ENCODE measurements at places on chromosomes 6 and 20.

- DNase-seq = no peak
Measured at GRCh38 chr20:5024103-5024502, 22.8 kb upstream of the SLC23A2 start.

GRCh38 chr6:56445818-56446217, 196.9 kb downstream of the DST start:
- no peak for DNase-seq

GRCh38 chr6:13377054-13377758, 48.9 kb upstream of the TBC1D7 start:
- no peak for DNase-seq

DNA sequence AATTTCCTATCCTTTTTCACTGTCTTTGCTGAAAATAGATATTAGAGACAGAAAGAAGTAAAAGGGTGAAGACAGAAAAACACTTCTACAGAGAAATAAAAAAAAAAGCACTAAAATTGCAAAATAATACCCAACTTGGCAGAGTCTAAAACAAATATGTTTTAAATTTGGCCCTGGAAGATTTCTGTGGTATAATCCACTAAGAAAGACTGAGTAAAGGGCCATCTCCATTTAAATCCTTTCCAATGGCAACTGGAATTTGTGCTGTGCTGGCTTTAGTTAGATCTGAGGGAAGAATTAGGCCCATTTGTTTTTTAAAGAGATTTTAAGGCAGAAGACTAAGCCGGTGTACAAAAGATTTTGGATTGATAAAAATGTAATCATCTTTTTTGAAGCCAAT, 321.2 kb downstream of the GJA1 start:
- no peak for DNase-seq

DNA sequence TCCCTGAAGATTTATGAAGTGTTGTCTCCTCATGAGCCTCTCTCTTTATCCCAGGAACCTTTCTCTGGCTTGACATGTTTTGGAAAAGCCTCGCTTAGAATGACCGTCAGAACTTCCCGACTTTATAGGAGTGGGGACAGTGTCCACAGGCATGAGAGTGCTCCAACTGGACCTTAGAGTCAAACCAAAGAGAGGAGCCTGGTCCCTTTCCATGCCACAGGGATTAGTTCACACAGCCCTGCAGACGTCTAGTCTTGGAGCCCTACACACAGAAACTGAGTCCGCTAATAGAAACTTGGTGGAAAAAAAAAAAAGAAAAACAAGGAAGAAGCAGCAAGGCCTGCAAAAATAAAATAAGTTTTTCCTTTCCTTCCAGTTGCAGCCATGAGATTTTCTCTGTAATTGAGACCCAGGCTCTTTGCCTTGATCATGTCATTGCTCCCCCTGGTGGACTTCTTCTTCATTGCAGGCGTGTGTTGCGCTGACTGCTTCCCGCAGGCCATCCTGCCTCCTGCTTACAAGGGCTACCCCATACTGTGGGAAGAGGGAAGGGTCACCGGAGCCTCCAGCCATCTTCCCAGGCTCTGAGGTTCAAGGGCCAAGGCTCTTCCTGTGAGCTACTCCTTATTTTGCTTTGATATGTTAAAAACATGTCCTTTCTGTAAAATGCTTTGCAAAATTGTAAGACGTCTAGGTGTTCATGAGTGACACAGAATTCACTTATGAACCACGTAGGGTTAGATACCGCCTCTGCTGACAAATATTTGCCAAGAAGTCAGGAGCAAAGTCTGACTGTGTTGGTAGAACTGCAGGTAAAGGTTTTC, 201.0 kb downstream of the UST start:
- DNase-seq = peak; percentile 62

- DNase-seq = no peak
Measured at GRCh38 chr20:50403565-50404418, 106.4 kb upstream of the PTPN1 start.

GRCh38 chr6:11198663-11199603, 33.5 kb downstream of the NEDD9 start:
- no peak for DNase-seq

DNA sequence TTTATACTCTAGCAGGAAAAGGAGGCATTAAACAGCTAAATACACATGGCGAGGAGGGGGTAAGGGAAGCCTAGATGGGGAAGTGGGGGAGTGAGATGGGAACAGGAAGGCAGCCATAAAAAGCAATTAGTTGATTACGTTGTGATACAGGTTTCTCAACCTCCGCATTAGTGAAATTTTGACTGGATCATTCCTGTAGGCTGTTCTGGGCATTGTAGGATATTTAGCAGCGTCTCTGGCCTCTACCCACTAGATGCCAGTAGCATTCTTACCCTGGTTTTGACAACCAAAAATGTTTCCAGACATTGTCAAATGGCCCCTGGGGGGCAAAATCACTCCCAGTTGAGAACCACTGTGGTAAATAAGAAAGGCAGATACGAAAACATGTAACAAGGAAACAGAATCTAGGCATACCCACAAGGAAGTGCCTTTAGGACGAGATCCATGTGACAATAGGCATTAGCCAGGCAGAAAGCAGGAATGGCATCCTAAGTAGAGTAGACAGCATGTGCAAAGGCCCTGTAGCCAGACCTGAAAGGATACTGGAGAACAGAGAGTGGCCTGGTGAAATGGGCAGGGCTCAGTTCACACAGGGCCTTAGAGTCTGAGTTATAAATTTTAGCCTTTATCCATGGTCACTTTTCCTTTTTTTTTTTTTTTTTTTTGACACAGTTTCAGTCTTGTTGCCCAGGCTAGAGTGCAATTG, 25.8 kb upstream of the PTPN1 start:
- no peak for DNase-seq

- DNase-seq = no peak
Measured at GRCh38 chr20:20548527-20549266, 163.7 kb downstream of the RALGAPA2 start.

DNA sequence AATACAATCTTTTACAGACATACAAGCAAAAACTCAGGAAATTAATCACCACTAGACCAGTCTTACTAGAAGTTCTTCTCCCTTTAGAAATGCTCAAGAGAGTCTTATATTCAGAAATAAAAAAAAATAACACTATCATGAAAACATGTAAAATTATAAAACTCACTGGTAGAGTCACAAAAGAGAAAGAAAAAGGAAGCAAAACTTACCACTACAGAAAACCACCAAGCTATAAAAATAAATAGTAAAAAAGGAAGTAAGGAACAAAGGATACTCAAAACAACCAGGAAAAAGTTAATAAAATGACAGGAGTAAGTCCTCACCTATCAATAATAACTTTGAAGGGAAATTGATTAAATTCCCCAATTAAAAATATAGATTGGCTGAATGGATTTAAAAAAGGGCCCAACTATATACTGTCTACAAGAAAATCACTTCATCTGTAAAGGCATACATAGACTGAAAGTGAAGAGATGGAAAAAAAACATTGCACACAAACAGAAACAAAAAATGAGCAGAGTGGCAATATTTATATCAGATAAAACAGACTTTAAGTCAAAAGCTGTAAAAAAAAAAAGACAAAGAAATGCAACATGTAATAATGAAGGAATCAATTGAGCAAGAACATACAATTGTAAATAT, 489.5 kb downstream of the KIF16B start:
- no peak for DNase-seq

- DNase-seq = no peak
Measured at GRCh38 chr6:28315628-28316027, 20.3 kb downstream of the ZSCAN31 start.

DNA sequence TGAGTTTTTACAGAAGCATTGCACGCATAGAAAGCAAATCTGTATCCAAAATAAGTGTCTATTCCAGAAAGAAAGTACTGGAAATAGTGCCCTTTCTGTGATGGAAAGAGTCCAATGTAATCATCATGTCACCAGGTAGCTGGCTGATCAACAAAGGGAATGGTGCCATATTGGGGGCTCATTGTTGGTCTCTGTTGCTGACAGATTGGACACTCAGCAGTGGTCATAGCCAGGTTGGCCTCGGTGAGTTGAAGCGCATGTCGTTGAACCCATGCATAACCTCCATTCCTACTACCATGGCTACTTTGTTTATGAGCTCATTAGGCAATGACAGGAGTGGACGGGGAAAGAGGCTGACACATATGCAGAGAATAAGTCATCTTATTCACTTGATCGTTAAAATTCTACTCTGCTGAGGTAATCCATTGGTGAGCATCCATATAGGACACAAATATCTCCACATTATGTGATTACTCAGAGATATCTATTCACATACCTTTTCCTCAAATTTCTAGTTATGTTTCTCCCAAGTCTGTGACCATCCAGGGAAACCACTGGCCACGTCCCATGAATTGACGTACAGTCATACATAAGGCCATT, 560.5 kb downstream of the HAO1 start:
- DNase-seq = no peak

DNA sequence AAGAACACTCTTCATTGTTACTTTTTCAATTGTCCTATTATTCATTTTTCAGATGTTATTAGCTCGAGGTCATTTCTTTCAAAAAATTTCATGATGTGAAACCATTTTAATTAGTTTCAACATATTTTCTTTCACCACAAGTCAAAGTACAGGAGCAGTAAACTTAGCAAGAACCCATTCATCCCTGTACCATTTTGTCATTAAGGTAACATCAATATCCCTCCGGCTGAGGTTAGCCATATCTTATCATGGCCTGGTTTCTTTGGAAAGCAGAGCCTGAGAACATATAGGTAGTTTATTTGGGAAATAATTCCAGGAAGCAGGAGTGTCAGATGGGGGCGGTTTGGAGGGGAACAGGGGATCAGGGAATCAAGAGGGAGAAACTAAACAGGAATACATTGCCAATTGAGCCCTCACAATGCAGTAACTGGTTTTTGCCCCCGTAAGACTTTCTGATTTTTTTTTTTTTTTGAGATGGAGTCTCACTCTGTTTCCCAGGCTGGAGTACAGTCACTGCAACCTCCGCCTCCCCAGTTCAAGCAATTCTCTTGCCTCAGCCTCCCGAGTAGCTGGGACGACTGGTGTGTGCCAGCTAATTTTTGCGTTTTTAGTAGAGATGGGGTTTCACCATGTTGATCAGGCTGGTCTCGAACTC, 83.7 kb downstream of the MKKS start:
- no peak for DNase-seq

GRCh38 chr20:51446230-51446629, 96.3 kb downstream of the NFATC2 start:
- DNase-seq = no peak

DNA sequence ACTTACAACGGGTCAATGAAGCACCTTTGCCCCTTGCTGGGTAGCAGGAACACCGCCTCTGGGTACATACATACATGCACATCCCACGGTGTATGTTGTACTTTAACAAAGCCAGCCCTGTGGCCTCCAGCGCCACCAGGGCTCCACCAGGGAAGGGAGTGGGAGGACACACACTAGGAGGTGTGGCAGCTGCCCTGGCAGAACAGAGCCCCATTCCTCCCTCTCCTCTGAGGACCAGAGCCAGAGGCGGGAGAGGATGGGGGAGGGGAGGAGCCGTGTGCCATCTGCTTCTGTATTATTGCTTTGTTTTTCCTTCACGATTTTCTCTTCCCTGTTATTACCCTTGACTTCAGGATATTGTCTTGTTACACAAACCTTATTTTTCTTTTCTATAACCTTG, 105.8 kb upstream of the TRAF3IP2 start:
- DNase-seq = no peak

GRCh38 chr6:99613705-99614429, 7.2 kb downstream of the PRDM13 start:
- DNase-seq = no peak

DNA sequence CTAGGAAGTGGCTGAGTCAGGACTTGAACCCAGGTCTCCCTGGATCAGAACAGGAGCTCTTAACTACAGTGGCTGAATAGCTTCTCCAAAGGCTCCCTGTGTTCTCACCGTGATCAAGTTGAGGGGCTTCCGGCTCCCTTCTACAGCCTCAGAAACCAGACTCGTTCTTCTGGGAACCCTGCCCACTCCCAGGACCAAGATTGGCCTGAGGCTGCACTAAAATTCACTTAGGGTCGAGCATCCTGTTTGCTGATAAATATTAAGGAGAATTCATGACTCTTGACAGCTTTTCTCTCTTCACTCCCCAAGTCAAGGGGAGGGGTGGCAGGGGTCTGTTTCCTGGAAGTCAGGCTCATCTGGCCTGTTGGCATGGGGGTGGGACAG, 44.6 kb upstream of the TTPAL start:
- DNase-seq = no peak

DNA sequence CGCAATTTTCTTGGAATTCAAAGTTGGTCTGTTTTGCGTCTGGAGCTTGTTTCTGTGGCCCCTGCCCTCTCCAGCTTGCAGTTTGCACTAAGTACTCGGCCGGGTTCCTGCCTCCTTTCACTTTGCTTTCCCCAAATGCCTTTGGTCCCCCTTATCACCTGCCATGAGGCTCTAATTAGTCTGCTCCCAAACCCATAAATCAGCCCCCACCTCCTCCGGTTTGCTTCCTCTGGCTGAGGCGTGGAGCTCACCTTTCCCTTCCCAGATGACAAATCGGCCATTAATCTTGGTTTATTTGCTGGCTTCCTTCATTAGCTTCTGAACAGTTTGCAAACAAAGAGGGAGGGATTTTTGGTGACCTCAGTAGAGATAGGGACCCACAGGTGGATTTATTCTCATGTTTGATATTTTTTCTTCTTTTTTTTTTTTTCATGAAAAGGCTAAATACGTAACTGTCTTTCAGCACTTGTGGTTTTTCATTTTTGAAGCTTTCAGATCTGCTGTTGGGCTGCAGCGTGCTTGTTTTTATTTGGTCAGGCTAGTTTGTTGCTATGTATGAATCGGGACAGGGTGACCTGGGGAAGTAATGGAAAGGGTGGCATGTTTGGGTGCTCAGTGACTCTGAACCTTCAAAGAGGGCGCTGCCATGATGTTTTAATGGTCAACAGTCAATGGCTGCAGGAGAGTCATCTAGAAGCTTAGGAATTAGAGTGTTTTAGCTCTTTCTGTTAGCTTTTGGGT, 121.7 kb upstream of the JAG1 start:
- no peak for DNase-seq

GRCh38 chr6:109526905-109527628, 44.0 kb upstream of the ZBTB24 start:
- DNase-seq = peak; percentile 34

DNA sequence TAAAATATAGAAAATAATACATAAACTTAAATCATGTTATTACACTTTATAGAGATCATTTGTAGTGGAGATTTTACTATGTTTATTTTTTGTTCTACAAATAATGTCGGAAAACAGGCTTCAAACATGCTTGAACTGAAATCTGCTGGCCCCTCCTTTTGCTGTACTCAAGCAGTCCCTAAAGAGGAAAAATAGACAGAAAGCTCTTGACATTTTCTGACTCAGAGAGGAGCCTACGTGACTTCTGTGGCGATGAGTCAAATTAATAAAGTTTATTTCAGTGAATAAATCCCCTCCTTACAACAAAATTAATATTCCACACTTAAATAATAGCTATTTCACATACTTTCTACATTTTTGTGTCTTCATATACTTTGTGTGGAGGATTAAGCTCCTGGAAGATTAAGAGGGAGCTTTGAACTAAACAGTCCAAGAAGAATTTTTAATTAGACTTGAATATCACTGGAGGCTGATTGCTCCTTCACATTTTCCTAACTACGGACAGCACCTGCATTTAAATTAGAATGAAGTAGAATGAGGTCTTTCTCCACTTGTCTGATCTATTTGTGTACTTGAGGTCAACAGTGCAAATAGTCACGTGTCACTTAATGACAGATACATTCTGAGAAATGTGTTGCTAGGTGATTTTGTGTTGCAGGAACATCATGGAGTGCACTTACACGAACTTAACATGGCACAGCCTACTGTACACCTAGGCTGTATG, 1.7 kb upstream of the TREM1 start:
- no peak for DNase-seq

GRCh38 chr6:136745300-136745699, 47.0 kb downstream of the MAP3K5 start:
- DNase-seq = no peak

Data from non-pigmented ciliary epithelial cell (primary cell).